Bronchial epithelial cell (primary cell): ENCODE measurements at places on chromosomes 11 and 22.
A peak's percentile ranks its signal among the peaks of the same experiment; 100 is the strongest.

- DNase-seq: peak; percentile 27
These were observed 5.4 kb upstream of the MTMR3 start for GRCh38 chr22:29877620-29878019.

GRCh38 chr11:34397120-34397519 is 39.3 kb upstream of the ABTB2 start:
- no peak for DNase-seq

GRCh38 chr11:120057595-120058581 is 80.0 kb downstream of the TRIM29 start:
- DNase-seq: peak; percentile 80

DNA sequence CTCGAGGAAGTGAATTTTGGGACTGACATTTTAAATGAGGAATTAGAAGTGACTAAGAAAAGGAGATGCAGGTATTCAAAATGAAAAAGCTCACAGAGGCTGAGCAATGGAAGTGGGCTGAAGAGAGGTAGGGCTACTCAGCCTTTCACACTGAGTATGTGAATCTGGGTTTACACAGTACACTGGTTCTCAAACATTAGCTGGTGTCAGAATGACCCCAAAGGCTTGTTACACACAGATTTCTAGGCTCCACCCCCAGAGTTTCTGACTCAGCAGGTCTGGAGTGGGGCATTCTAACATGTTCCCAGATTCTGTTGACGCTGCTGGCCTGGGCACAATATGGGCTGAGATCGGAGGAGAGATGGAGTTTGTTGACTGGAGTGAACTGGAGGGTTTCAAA is 32.8 kb downstream of the CADM1 start:
- peak; percentile 32 for DNase-seq

DNA sequence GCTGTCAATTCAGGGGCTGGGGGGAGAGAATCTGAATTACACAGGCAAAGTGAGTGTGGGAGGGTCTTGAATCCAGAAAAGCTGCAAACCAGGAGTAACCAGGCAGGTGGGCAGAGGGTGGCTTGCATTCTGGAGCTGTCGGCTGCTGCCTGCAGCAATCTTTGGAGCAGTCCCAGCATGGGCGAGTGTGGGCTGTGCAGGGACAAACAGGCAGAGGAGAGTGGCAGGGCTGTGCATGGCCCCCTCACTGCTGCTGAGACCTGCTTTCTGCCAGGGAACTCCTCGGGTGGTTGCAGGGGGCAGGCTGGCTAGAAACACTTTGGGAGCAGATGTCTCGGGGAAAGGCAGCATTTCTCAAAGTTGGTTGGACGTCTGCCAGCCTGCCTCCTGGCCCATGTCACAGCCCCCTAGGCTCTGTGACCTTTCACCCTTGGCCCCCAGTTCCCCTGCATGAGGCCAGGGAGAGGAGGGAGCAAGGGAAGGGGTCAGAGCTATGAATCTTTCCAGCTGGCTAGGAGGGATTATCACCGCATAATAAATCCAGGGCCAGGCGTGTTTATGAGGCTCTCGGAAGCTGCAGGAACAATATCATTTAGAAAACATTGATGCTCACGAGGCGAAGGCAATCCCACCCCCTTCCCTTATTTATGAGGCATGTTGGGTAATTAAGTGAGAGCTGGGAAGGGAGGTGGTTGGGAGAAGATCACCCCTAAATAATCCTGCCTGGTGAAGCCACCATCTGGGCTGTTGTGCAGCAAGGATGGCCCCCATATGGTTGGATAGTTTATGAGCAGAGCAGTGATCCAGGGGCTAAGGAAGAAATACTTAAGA is 212.3 kb upstream of the NCAM1 start:
- no peak for DNase-seq

- no peak for DNase-seq
These were observed 104.3 kb downstream of the KCNQ1 start for GRCh38 chr11:2549080-2549479.

DNA sequence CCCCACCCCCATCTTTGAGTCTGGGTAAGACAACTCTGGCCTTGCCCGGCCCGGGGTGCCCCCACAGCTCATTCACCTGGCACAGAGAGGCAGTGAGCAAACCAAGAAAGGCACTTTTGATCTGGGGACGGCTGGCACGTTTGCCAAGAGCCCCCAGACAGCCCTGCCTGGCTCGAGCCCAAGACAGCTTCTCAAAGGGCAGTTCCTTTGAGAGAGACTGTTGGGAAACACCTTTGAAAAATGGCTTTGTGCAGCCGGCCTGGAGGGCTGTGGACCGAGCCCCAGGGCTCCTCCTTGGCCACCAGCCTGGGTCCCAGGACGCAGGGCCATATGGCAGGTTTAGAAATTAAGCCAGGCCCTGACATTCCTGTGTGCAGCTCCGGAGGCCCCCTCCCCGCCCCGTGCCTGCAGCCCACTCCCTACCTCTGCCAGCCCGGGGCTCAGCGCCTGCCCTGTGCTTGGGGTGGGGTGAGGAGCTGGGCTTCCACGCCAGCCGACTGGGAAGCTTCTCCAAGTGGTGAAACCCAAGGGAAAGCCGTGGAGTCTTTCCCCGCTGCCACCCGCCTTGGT is 50.2 kb upstream of the SMIM38 start:
- DNase-seq: no peak

- DNase-seq: no peak
These were observed 1.1 kb upstream of the ABCG4 start for GRCh38 chr11:119147604-119148333.

DNA sequence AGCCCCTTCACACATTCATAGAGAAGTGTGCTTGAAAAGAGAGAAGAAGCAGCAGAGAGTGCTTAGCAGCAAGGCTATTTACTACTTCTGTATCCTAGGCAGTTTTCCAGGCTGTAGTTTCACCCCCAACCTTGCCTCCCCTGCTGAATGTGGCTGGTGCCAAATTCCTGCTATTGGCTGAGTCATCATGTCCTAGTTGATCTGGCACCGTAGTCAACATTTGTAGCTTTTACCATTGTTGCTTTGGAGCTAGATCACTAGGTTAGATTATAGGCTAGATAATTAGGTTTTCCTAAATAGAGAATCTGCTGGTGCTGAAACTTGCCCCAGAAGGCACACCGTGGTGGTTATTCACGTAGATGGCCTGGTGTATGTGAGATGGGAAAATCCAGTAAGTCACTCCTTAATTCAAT is 32.7 kb downstream of the ARHGAP42 start:
- peak; percentile 70 for DNase-seq

- DNase-seq: no peak
These were observed 32.7 kb downstream of the ARAP1 start for GRCh38 chr11:72719551-72719950.

GRCh38 chr22:49632199-49633009 is 195.3 kb downstream of the BRD1 start:
- DNase-seq: peak; percentile 4

GRCh38 chr11:123942413-123942812 is 1.2 kb downstream of the OR6T1 start:
- no peak for DNase-seq

- peak; percentile 89 for DNase-seq
These were observed 75.7 kb downstream of the CYB5R2 start for GRCh38 chr11:7597620-7598019.

- DNase-seq: no peak
These were observed 466 bp downstream of the FAM168A start for GRCh38 chr11:73597336-73597955.

DNA sequence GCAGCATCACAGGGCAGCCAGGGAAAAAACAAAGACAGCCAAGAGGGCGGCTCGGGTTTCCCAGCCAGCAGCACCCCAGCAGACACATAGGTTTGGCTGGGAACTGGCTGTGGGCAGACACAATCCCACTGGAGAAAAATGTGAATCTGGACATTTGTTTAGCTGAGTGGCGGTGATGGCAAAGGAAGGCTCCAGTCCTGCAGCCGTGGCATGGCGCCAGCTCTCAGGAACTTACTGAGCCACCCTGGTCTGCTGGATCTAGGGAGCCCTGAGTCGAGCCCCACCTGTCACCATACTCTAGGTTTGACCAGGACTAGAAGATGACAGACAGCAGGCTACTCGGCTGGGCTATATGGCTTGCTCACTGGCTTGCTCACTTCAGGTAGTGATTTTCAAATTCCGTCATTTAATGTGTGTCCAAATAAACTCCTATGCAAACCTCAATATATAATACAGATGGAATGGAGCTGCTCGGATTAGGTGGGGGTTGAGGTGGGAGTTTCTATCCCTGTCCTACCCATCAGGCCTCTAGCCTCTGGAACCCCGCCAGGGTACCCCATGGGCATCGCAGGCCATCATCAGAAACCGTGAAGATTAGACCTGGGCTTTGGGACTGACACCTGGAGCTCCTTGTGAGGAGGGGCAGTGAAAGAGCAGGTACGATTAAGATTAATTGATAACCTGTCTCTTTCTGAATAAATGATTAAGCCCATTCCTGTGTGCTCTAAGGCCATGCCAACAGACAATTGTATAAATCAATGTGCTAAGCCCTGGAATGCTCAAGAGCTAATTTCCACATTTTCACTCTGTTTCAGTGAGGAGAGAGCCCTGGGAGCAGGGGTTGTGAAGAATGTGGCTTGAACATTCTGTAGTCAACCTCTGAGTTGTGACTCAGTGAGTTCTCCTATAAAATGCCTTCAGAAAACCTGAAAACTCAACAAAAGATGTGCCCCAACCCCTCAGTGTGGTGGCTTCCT is 42.5 kb downstream of the GALNT18 start:
- DNase-seq: no peak

DNA sequence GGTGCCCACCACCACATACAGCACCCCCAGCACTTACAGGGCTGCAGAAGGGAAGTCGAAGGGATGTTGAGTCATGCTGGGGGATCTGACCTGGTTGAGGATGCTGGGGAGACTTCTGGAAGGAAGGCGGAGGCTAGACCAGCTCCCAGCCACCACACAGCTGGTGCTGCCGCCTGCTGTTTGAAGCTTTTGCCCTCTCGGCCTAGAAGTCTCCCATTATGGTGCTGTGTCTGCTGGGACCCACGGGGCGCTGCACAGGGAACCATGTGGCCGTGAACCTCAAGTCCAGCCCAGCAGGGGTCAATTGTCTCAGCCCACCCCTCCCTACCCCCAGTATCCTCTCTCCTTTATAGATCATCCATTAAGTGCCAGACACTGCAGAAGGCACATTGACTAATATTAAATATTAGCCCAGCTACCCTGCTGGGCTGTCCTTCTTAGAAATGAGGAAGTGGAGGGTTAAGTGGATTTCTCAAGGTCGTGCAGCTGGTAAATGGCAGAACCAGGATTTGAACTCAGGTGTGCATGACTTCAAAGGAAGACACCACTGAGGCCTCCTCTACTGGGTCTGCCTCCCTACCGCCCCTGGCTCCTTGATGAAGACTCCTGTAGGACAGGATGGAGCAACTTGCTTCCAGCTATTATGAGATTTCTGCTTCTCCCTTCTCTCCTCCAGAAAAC is 49.7 kb downstream of the CYTH4 start:
- DNase-seq: no peak

DNA sequence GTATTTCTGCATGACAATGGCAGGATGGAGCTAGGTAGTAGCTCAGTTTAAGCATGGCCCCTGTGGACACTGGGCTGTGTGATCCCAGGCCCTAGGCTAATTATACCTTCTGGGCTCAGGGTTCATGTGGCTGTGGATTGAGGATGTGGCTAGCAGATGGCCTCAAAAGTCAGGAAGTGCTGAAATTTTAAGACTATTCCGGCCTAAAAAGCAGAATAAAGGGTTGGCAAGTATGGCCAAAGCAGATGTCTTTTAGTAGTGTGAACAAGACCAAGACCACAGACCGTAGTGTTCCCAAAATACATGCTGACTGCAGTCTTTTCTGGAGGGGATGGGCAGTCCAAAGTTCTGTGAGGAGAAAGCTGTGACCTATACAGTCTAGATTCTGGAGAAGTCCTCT is 115.7 kb upstream of the RAG2 start:
- DNase-seq: no peak

- no peak for DNase-seq
These were observed 384.1 kb downstream of the CTTN start for GRCh38 chr11:70782401-70782913.

DNA sequence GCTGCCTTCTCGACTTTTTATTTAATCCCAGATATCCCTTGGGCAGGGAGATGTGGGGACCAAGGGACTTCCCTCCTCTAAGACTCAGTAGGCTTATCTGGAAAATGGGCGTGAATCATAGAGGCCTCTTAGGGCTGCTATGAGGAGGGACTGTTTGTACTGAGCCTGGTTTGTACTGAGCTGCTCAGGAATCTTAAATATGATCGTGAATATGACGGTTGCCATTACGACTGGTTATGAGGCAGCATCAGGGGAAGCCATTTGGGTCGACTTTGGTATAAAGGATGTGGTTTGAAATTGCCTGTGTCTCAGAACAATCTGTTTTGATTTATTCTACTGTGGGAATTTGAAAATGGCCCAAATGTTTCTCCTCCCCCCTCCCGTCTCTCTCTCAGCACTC is 20.6 kb downstream of the TSPAN18 start:
- DNase-seq: no peak

DNA sequence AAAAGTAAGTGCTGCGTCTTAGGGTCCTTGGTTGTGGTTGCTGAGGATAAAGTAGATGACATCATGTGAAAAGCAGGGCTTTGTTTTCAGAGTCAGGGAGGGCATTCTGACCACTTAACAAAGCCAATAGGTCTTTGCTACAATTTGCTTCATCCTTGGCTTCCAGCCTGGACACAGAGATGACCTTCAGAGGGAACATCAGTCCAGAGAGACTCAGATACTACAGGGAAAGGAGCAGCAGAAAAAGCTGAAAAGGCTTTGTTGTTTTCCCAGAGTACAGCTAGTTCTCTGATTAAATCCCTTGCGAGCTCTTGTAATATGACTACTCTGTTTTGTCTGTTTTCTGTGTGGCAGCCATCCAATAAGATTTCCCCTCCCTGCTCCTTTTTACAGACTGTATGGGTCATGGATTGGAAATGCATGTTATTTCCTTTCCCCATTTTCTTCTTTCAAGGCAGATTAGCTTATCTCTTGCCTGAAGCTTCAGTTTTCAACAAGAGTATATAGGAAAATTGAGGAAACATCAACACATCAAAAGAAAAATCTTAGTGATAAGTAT is 31.9 kb downstream of the ATG13 start:
- DNase-seq: peak; percentile 80

DNA sequence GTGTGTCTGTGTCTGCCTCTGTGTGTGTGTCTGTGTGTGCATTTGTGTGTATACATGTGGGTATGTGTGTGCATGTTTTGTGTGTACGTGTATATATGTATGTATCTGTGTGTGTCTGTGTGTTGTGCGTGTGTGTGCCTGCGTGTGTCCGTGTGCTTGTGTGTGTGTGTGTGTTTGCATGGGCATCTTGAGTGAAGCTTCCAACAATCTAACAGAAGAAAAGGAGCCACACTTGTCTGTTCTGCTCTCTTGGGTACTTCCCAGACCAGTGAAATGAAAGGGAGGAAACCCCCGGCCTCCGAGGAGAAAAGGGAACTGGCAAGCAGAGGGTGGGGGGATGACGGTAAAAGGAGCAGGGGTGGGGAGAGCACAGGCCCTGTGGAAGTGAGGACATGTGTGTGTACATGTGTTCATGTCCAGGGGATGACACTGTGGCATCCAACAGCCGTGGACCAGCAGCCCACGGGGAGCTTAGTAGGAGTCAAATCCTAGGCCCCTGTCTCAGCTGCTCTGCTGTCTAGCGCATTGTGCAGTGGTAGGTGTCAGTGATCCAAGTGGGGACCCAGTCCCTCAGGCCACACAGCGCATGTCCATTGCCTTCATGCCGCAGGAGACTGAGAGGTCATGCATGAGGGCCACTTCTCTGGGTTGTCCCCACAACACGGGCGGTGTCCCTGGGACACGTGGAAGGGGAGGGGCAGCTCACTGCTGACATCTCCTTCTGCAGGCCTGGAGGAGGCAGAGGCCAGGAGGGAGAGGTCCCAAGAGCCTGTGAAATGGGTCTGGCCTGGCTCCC is 8.1 kb downstream of the CSF2RB start:
- no peak for DNase-seq

GRCh38 chr11:60809691-60810090 is 24.6 kb downstream of the MS4A10 start:
- DNase-seq: no peak
